HT-29 (cell line): ENCODE measurements at places on chromosomes 4 and X.

GRCh38 chrX:31658360-31658759 lies 586.5 kb upstream of the FTHL17 start:
- DNase-seq = peak; percentile 42

DNA sequence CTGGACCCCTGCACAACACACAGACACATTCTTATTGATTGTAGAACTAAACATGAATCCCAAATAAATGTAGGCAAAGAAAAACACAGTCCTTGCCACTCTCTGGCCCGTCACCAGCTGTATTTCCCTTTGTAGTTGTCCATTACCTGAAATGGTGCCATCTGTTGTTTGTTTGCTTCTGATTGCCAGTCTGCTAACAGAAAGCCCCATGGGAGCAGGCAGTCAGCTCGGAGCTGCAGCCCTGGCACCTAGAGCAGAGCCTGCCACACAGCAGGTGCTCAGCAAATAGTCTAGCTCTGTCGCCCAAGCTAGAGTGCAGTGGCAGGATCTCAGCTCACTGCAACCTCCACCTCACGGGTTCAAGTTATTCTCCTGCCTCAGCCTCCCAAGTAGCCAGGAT lies 28.9 kb downstream of the CPLX1 start:
- no peak for DNase-seq

- peak; percentile 28 for DNase-seq
Observed at GRCh38 chr4:120517966-120518365, 404.6 kb downstream of the PRDM5 start.

- no peak for DNase-seq
Observed at GRCh38 chrX:149691794-149692193, 20.1 kb upstream of the MAGEA11 start.

- no peak for DNase-seq
Observed at GRCh38 chrX:47564438-47565085, 3.6 kb downstream of the ARAF start.

DNA sequence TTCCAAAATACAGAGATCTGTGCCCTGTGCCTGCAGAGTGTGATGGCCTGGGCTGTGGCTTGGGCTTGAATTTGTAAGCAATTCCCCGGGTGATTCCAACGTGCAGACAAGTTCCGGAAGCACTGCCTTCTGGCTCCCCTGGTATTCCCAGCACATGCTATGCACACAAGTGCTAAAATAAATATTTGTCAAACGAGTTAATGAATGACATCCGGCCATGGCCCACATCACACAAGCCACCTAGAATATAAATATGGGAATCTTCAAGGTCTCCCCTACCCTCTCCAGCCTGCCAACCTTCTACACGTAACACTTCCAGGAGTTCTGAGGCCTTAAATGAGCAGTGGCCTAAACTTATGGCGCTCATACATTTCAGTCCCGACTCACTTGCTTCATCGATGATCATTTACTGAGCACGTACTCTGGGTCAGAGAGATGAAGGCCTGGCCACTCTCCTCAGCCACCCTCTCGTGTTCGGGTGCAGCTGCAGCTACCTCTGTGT lies 21.3 kb downstream of the DCTD start:
- no peak for DNase-seq
